ENCODE measurements at places on chromosomes 6 and 20.
A peak's percentile ranks its signal among the peaks of the same experiment; 100 is the strongest.

DNA sequence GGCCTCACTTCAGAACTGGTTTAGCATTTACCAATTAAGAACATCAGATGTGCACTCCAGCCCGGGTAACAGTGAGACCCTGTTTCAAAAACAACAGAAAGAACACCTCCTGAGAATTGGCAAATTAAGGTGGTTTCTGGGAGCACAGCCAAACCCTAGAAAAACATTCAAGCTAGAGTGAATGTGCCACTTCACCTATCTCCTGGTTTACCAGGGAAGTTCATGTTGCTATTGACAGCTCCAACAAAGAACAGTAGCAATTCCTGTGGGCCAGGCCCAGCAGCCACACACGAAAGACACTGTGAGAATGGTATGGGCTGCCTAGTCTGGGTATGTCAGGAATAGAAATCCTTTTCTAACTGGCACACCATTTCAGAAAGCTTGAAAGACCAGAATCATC, 4.9 kb downstream of the POLR1C start:
- DNase-seq = no peak

- no peak for DNase-seq
Observed at GRCh38 chr6:113351173-113351834, 505.8 kb upstream of the MARCKS start.

DNA sequence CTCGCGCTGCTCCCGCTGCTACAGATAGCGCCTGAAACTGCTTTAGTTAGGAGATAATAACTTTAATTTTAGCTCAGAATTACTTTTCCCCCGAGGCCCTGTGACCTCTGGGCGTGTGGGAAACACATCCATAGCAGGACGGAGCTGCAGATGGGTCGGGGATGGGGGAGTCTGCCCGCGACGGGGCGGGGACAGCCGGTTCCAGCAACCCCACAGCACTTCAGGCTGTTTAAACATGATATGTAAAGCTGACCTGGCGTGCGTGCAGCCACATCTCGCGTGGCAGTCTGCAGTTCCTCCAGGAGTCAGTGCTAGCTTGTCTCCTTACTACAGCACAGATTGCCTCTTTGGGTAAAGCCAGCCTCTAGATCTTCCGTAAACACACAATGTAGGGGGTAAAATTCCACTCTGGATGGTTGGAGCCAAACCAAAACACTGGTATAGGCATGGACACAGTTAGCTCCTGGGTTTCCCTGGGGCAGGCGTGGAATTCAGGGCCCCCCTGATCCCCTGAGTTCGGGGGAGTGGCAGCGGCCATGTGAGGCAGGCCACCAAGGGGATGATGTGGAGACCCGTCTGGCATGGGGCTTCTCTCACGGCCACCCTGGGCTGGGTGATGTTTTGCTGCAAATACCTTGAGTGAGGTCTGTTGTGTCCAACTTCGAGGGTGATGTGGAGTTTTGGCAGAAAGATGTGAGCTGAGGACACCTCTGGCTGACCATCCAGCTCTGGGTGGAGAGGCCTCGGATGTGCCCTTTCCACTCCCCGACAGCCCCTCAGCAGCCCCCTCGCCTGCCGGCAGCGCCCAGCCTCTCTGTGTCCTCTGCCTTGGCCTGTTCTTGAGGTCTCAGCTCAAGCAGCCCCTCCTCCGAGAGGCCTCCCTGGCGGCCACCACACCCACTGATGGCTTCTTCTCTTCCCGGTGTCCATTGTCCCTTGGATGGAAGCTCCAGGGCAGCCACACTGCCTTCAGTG, 214.5 kb downstream of the TAF4 start:
- no peak for DNase-seq

DNA sequence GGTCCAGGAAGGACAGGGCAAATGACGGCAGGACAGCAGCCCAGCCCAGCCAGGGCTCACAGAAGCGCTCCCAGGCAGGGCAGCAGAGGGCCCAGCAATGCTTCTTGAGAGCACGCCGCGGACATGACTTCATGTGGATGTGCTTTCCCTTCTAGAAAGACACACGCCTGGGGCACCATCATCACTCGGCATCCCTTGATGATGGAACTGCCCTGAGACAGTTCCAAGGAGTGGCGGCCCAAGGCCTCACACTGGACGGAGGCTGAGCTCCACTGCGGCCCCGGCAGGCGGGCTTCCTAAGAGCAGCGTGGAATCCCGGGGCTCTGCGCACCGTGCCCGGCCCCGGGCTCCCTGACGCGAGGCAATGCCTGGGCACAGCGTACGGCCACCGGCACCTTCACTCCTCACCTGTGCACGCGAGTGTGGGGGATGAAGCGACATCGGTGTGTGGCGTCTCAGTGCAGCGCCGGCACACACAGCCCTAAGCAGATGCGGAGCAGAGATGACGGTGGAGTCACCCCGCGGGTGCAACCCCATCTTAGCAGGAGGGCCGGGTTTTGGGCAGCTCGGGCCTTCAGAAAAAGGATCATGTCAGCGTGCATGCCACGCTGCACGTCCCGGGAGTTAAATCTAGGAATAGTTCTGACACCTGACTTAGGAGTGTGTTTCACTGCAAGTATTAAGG, 86.6 kb downstream of the THBS2 start:
- no peak for DNase-seq

GRCh38 chr20:63567386-63568169, 6.5 kb downstream of the HELZ2 start:
- peak; percentile 66 for DNase-seq

DNA sequence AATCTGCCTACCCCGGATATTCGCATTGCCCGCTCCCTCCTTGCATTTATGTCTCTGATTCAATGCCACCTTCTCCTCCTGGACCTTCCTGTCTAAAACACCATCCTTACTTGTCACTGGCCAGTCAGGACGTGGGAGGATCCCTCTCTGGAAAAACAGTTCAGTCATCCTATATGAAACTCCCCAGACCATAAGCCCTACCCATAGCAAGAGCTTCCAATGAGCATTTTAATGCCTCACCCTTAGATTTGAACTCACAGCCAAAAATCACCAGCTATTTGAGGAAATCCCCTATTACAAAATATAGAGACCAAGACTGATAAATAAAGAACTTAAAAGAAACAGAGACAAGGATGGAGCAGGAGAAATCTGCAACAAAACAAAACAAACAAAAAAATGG, 86.4 kb downstream of the SHLD1 start:
- DNase-seq = no peak

DNA sequence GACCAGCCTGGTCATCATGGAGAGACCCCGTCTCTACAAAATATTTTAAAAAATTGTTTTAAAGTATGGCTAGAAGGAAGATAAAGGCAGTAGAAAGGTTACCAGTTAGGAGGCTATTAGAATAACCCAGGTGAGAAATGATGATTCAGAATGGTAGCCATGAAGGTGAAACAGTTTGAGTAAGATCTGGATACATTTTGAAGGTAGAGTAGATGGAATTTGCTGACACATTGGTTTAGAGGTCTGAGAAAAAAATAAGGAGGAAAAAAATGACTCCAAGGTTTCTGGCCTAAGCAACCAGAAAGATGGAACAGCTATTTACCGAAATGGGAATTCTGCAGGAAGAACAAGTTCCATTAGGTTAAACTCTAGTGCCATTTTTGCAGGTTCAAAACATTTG, 167.9 kb upstream of the TAB2 start:
- DNase-seq = no peak
